G401 (cell line): ENCODE measurements at places on chromosomes 4 and X.

DNA sequence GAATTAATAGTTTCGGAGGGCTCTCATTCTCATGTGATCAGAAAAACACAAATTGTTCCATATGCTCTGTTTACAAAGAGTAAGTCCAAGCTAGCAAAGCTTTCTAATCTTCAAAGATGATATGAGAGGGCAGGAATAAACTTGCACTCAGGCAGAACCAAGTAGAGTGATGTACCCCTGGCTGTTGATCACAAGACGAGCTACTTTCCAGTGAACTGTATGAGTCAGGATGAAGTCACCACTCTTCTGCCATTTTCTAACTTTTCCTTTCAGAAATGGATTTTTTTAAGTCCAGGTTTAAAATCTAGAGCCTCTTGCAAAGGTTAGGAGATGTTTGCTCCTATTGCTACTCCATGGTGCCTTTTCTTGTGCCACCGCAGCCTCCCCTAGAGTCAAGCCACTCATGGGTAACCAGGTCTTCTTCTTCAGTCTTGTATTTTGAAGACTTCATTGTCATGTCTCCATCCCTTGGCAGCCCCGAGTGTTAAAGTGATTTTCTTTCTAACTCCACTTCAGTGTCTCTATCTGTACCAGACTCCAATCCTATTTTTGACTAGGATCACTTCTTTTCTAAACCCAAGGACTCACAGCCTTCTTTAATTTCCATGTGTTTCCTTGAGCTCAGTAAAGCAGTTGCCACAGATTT, 171.9 kb upstream of the GALNT7 start:
- DNase-seq: no peak

DNA sequence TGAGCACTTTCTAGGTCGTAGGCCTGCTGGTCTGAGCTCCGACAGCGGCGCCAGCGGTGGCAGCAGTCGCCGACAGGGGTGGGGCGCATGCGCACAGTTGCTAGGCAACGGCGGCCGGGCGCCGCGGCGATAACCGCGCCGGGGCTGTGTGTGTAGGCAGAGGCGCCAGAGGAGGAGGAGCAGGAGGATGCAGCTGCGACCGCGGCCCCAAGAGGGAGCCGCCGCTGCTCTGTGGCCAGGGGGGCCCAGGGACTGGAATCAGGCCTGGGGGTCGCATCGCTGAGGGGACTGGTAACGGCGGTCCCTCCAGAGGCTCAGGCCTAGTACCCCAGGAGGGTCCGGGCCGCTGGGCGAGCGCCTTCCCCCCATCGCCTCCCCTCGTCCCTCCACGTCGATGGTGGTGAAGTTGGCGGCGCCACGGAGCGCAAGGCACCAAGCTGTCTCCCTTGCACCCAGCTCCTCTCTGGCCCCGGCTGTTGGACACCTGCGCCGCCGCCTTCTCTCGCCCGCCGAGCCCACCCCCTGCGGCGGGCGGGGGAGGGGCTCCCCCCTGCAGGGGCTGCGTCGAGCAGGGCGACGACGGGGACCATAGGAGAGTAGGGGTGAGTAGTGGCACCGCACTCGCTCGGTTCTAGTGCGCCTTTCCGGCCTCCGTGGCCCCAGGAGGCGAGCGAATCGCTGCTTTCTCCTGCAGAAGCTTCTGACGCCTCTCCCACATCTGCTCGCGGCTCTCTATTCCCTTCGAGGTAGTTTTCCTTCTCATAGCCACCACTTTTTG, 58.6 kb upstream of the ZC4H2 start:
- DNase-seq: peak; percentile 43

GRCh38 chrX:100407784-100408712, 2.0 kb downstream of the PCDH19 start:
- no peak for DNase-seq

DNA sequence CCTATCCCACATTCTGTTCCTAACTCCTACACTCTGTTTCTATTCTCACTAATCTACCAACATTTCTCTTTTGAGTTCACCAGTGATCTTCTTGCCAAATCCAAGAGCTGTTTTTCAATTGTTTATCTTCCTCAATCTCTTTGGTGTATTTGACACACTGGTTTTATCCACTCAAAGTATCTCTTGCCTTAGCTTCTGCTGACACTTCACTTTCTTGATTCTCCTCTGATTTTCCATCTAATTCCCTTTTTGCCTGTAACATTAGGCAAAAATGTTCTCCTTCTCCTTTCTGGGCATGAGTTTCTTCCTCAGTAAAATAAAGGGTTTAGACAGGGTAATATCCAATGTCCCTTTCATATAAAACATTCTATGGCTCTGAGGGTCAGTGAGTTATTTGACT, 26.2 kb downstream of the GRIA3 start:
- no peak for DNase-seq

DNA sequence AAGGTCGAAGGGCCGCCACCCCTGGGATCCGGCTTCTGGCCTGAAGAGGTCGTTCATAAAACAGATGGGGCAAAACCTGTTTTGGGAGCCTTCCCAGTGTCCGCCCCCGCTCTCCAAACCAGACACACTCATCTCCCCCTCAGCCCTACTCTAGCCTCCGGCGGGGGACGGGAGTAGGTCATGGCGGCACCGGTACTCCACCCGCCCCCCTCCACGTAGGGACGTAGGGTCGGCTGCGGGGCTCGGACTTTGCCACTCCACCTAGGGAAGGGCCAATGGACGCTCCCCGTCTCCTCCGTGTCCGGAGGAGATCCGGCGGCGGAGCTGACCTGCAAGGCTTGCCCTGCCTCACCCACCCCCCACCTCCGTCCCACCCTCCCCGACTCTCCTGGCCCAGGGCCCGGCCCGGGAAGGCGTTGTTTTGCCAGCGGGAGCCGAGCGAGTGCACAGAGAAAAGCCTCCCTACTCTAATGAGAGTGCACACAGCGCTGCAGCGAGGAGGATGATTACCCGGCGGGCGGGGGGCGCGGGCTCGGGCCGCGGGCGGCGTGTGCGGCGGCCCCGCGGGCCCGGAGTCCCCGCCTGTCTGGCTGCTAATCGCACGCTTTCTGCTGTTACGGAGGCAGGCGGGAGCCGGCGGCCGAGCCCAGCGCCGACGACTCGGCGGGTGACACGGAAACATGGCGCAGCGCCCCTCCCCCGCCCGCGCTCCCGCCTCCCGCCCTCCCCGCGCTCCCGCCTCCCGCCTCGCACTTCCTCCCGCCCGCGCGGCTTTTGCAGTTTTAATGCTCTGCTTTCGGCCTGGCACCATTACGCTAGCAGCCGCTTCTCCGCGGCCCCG, 8.3 kb upstream of the BCOR start:
- DNase-seq: peak; percentile 70

- no peak for DNase-seq
Observed at GRCh38 chrX:38538134-38538533, 23.2 kb upstream of the TSPAN7 start.

DNA sequence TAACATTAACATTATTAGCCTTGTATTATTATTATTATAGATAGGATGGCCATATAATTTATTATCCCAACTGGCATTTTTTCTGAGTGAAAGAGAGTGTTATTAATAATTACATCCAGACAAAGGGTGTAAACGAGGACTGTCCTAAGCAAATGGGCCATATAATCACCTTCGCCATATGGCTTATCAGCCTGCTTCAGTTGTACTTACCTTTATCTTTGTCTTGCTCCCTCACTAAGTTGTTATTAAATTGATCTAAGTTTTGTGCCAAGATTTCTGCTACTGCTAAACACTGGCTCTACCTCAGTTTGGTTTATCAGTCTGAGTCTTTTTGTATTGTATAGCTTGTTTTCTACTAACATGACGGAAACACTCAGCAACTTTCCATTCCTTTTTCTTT, 76.9 kb downstream of the STIM2 start:
- no peak for DNase-seq

- no peak for DNase-seq
Observed at GRCh38 chr4:153900426-153900825, 111.5 kb upstream of the SFRP2 start.

GRCh38 chrX:46589977-46590723, 16.6 kb downstream of the CHST7 start:
- no peak for DNase-seq

- no peak for DNase-seq
Observed at GRCh38 chr4:90375081-90375480, 247.9 kb downstream of the CCSER1 start.

DNA sequence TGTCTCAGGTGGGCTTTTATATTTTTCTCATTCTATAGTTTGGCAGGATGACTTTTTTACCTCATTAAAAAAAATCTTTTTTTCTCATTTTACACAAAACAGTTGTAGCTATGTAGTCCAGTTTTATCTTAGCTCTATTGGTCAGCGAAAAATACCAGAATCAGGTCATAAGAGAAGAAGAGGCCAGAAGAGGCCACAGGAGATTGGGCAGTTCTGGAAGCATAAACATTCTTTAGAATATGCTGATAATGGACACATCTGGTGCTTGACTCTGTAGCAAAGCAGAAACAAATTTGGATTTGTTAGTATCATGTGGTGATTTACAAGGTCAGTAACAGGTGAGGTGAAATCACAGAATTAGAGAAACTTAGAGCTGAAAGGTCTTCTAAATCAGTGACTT, 66.6 kb upstream of the ARHGAP24 start:
- DNase-seq: no peak

GRCh38 chrX:134177527-134177926, 59.5 kb upstream of the CCDC160 start:
- no peak for DNase-seq

DNA sequence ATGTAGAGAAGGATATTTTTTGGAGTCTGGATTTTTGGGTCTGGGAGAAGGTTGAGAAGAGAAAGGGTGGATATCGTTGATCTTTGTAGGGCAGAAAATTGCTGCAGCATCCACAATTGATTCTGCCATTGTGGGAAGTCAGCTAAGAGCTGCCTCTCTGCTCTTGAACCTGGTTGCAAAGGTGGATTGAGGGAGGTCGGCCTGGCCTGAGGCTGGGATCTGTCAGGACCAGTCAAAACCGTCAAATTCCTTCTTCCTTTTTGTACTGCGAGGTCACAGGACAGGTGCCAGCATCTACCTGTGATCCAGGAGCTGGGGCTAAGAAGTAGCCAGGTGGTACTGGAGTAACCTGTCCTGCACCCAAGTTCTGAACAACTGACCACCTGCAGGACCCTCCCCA, 93.7 kb downstream of the SHOX start:
- no peak for DNase-seq

GRCh38 chrX:36983831-36984230, 24.3 kb upstream of the FAM47C start:
- DNase-seq: no peak

DNA sequence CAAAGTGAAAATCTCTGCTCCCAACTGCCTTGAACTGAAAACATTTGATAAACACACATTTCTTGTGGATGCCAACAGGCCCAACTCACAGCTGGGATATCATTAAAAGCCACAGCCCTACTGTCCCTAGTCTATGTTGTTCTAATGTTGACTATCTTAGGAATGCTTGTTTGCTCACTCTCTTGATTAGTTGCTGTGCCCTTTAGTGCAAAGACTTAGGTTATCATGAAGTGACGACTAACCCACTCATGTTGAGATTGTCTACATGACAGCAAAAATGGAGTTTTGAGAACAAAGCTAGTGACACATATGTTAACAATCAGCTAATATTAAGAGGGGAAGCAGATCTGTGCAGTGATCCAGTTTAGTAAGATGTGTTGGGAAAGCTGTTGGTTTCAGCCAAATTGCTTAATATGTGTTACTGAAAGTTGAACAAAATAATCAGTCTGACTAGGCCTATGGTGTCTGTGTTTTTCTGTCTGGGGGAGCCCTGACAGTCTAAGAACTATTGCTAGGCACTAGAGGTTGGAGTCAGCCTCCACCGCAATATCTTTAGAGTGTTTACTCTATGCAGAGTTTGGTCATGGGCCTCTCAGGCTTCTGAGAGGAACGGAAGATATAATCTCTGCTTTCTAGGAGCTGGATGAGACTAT, 125.5 kb downstream of the ATG4A start:
- DNase-seq: no peak

DNA sequence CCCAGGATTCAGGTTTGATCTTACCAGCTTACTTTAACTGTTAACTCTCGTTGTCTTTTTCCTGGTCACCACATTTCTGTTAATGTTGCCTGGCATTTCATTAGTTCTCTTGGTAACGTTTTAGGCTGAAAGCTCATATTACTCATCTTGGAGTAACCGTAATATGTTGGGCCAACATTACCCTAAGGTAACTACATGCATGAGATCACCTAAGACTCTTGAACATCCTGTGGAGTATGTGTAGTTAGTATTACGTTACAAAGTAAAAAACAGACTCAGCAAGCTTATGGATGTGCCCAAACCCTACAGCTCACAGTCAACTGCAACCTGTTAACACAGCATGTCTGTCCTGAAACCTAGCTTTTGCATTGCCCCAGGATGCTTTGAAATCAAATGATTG, 203.3 kb upstream of the HS3ST1 start:
- no peak for DNase-seq

GRCh38 chr4:1192091-1192492, 19.7 kb upstream of the SPON2 start:
- peak; percentile 98 for DNase-seq

DNA sequence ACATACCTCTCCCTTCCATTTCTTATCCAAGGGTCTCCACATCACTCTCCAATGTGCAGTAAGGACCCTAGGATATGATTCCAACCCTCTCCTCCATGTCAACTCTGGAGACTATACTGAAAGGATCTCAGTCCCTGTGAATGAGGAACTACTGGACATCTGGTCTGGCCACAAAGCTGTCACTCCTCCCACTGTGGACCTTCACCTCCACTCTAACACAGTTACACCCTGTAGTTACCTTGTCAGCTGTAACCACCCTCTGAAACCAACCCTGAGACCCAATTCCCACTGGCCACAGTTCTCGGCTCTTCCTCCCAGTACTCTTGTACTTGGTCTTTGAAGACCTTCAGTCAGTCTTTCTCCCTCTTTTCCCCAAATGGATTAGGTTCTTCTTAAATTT, 2.9 kb downstream of the TMEM128 start:
- DNase-seq: no peak

DNA sequence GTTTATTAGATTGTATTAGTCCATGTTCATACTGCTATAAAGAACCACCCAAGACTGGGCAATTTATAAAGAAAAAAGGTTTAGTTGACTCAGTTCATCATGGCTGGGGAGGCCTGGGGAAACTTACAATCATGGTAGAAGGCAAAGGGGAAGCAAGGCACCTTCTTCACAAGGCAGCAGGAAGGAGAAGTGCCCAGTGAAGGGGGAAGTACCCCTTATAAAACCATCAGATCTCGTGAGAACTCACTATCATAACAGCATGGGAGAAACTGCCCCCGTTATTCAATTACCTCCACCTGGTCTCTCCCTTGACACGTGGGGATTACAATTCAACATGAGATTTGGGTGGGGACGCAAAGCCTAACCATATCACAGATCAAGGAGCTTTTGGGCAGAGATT, 8.1 kb upstream of the HSD17B13 start:
- DNase-seq: no peak

- no peak for DNase-seq
Observed at GRCh38 chr4:1205586-1206298, 33.4 kb upstream of the SPON2 start.

DNA sequence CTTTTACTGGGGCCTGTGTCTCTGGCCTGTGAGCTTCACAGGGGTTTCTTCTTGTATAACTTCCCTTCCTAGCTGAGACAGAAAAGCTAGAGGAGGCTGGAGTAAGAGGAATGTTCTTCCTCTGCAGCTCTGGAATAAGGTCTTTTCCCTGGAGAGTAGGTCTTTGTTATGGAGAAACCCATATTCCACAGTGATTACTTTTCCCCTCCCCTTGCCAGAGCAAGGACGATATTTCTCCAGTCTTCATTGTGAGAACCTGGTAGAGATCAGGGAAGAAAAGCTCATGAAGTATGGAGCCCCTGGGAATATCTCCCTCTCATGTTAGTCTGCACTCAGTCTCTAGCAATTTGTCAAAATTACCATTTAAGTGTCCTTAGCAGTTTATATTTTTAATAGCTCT, 18.7 kb upstream of the GLRB start:
- no peak for DNase-seq

- DNase-seq: no peak
Observed at GRCh38 chrX:25005382-25006185, 10.2 kb downstream of the ARX start.

GRCh38 chr4:7323461-7323871, 111.3 kb downstream of the PSAPL1 start:
- DNase-seq: no peak
